Uterus (tissue), 4 donors: ENCODE measurements at places on chromosomes 1 and 21. TPM values are rescaled to one million over a fixed set of nuclear protein-coding genes. Genes with fewer than 3 reads are reported as not detected.

The FAM163A gene
- not detected for total RNA-seq

The FCRL4 gene
- total RNA-seq = not detected

The FAM89A gene
- 20.0 TPM for total RNA-seq

The PCAT6 gene
- not detected for total RNA-seq

- H3K4me1 ChIP-seq = no peaks in the 10 kb centered on the region
- DNase-seq = no peak
- H3K36me3 ChIP-seq = no peaks in the 10 kb centered on the region
- no peak overlapping the region for H3K4me3 ChIP-seq
Measured at GRCh38 chr1:163063610-163064009, 5.6 kb upstream of the RGS4 start.

GRCh38 chr1:230737622-230738262 is 9.4 kb upstream of the CAPN9 start:
- H3K4me1 ChIP-seq = no peaks in the 10 kb centered on the region
- no peaks in the 10 kb centered on the region for H3K27me3 ChIP-seq
- no peaks in the 10 kb centered on the region for H3K36me3 ChIP-seq
- H3K4me3 ChIP-seq = no peak overlapping the region
- DNase-seq = no peak
- no peak overlapping the region for H3K27ac ChIP-seq

DNA sequence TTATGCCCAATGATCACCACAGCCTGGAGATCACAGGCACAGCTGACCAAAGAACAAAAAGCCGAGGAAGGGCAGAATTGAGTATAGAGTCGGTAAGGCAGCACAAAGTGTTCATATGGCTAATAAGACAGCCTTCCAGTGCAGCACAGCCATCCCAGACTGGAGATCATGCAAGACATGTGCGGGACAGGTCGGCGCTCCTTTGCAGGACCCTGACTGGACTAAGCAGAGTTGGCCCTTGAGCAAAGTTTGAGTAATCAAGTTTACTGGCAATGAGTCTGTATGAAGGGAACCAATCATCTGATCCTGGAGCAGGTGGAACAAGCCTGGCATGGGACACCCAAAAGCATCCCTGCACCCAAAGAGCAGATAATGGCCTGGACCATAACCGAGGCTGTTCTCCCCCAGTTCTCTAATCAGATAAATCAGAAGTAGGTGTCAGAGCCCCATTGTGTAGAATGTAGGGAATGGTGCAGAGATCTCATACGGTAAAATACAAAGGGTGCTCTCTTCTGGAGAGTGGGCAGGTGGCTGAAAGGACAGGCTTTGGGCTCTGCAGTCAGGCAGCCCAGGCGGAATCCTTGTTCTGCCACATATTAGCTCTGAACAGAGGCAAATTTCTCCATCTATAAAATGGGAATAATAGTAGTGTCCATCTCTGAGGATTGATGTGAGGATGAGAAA is 10.7 kb upstream of the DNASE2B start:
- H3K27me3 ChIP-seq = no peaks in the 10 kb centered on the region
- no peak for DNase-seq
- no peaks in the 10 kb centered on the region for H3K36me3 ChIP-seq

DNA sequence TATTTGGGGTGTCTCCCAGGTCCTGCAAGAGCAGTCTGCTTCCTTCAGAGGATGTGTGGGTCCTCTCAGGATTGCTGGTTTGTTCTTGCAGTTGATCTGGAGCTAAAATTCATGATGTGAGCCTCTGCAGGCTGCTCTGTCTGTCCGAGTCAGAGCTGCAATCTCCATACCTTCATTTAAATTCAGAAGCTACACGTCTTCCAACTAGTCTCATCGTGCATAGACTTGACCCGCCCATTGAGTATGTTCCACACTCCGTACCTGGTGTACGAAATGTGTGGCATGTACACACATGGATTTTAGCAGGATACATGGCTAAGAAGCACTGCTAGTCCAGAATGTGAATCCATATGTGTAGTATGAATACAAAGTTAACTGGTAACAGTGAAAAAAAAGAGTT is 25.0 kb upstream of the RGS2 start:
- H3K36me3 ChIP-seq = no peaks in the 10 kb centered on the region
- H3K27me3 ChIP-seq = no peaks in the 10 kb centered on the region
- H3K4me1 ChIP-seq = no peaks in the 10 kb centered on the region
- DNase-seq = no peak
- no peak overlapping the region for H3K27ac ChIP-seq

DNA sequence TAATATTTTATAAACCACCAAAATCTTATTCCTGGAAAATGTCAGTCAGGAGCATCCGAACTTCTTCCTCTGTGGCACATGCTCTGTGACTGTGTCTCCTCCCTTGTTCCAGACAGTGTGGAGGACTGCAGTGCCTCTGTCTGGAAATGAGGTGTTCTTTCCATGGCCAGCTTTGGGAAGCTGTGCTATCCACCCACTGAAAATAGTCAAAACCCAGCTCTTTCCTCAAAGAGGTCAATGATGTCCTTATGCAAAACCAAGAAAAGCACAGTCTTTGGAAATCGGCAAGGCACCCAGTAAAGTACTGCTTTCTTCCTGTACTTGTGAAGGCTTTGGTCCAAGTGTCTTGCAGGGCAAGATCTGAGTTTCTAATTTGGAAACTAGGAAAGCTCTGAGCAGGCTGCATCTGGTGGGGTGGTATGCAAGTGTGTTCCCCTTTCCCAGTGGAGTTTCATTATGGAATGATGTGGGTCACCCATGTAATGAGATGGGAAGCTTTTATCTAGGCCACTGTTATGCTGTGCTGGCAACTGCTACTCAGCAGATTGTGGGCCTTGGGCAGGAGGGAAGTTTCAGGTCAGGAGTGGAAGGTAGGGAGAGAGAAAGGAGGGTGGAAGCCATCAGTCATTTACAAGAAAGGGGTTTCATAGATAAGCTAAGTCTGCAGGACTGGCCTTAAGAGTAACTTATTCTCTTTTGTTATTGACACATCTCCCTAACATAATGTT is 6.0 kb downstream of the KIAA0040 start:
- no peak overlapping the region for H3K4me3 ChIP-seq
- no peaks in the 10 kb centered on the region for H3K36me3 ChIP-seq
- no peak for DNase-seq
- no peaks in the 10 kb centered on the region for H3K27me3 ChIP-seq
- H3K4me1 ChIP-seq = no peaks in the 10 kb centered on the region
